ENCODE measurements at places on chromosomes 7 and 10.

GRCh38 chr10:75620356-75620755, 188.9 kb downstream of the LRMDA start:
- DNase-seq = no peak

DNA sequence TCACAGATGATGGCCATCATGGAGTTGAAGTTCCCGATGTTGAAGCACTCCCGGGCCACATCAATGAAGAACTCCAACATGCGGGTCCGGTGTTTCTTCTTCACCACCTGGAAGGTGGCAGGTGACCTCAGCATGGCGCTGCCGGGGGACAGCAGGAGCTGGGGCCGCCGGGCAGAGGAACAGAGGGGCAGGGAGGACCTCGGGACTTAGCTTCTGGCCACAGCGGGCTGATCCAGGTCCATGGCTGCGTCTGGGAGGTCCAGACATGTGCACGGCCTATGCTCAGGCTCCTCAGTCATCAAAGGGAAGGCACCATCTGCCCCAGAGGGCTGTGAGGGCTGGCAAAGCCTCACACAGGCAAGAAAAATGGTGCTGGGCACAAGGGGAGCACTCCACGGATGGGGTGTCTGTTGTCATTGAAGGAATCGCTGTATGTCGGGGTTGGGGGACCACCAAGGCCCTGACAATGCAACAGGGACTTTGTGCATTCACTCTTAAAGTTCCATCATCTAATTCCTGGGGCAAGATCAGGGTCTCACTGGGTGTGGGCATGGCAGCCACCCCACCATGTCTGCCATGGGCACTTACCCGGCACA, 60.9 kb downstream of the CSGALNACT2 start:
- DNase-seq = no peak

- DNase-seq = no peak
Measured at GRCh38 chr7:130364451-130364850, 15.8 kb upstream of the CPA1 start.

DNA sequence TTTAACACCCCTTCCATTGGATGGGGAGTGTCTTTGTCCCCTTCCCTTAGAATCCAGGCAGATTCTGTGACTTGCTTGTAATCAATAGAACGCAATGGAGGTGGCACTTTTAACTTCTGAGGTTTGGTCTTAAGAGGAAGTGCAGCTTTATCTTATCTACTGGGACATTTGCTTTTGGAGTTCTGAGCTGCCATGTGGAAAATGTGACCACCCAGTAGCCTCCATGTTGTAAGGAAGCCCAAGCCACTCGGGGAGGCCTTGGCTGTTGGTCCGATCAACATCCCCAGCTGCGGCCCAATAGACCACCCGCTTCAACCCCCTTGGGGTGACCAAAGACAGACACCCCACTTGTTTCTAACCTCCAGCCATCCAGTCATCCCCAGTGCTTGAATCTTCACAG, 86.3 kb upstream of the FAM171A1 start:
- DNase-seq = no peak

- no peak for DNase-seq
Measured at GRCh38 chr10:124575107-124576035, 113.7 kb downstream of the LHPP start.

Measured in HS-5 (cell line).